ENCODE measurements at places on chromosomes 7 and 10.

- DNase-seq = no peak
Measured at GRCh38 chr7:7769710-7770627, 51.6 kb upstream of the RPA3 start.

DNA sequence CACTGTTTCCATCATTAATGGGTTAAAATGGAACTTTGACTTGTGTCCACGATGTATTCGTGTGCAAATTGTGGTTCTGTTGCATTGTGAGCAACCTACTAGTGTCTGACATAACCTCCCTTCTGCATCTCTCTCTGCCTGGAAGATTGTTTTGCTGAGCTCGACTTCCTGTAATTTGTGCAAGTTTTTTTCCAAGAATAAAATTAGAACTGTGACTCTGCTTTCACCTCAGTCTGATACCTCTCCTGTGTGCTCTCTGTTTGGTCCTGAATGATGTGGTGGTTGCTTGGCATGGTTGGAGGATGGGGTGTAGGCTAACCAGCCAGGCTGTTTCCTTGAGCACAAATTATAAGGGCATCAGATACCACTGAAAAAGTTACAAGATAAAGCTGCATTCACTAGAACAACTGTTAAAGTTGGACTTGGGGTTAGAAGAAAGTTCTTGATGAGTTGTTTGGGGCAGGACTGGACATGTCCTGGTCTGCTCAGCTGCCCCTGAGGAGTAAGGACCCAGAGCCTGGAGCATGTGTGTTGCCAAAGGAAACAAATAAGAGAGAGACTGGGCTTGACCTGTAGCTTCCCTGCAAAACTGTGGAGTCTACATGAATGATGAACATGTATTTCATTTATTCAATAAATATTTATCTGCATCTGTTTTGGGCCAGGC lies 1.9 kb upstream of the VOPP1 start:
- DNase-seq = no peak

DNA sequence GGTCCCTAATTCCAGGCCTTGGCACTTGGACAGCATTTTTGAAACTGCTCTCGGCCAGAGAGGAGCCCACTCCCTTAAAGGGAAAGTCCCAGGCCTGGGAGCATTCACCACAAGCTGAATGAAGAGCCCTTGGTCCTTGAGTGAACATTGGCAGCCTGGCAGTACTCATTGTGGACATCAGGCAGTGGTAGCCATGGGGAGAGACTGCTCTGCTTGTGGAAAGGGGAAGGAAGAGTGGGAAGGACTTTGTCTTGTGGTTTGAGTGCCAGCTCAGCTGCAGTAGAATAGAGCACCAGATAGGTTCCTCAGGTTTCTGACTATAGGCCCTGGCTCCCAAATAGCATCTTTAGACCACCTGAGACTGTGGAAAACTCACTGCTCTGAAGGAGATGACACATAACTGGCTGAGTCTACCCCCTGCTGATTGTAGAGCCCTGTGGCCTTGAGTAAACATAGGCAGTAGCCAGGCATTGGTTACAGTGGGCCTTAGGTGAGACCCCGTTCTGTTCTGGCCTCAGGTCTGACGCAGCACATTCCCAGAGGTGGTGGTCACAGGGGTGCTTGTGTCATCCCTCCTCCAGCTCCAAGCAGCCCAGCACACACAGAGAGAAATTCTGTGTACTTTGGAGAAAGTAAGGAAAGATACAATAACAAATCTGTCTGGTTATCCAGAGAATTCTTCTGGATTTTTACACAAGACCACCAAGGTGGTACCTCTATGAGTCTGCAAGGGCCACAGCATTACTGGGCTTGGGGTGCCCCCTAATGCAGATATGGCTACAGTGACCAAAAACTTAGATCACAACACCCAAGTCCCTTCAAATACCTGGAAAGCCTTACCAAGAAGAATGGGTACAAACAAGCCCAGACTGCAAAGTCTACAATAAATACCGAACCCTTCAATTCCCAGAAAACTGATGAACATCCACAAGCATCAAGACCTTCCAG lies 153.8 kb downstream of the GNAI1 start:
- no peak for DNase-seq

GRCh38 chr7:121774563-121774962 lies 98.4 kb upstream of the PTPRZ1 start:
- no peak for DNase-seq

DNA sequence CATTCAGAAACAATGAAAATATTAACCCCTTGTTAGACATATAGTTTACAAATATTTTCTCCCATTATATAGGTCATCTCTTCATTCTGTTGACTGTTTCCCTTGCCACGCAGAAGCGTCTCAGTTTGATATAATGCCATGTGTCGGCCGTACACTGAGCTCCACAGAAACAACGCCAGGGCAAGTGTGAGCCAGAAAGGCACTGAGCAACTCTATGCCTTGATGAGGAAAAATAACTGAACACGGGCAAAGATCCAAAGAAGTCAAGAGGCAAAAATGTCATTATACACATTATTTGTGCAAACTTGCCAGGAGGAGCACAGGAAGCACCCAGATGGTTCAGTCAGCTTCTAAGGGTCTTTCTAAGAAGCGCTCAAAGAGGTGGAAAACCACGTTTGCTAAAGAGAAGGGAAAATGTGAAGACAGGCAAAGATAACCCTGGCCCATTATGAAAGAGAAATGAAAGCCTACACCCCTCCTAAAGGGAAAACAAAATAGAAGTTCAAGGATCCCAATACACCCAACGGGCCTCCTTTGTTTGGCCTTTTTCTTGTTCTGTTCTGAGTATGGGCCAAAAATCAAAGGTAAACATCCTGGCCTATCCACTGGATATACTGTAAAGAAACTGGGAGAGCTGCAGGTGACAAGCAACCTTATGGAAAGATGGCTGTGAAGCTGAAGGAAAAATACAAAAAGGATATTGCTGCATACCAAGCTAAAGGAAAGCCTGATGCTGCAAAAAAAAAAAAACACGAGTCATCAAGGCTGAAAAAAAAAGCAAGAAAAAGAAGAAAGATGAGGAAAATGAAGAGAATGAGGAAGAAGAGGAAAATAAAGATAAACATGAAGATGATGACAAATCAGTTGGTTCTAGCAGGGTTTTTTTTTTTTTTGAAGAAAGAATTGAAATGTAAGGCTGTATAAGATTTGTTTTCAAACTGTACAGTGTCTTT lies 15.5 kb downstream of the ARHGAP12 start:
- DNase-seq = no peak

DNA sequence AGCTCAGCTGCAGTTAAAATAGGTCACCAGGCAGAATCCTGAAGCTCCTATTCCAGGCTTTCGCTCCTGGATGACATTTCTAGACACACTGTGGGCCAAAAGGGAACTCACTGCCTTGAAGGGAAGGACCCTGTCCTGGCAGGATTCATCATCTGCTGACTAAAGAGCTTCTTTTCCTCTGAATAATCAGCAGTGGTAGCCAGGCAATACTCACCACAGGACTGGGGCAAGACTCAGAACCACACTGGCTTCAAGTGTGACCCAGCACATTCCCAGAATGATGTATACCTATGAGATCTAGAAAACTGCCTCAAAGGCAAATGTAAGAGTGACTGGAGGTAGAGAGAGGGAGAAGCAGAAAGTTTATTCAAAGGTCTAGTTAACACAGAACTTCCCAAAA lies 29.5 kb upstream of the EBF3 start:
- DNase-seq = peak; percentile 37

GRCh38 chr7:77348371-77348813 lies 67.8 kb downstream of the GSAP start:
- DNase-seq = no peak

DNA sequence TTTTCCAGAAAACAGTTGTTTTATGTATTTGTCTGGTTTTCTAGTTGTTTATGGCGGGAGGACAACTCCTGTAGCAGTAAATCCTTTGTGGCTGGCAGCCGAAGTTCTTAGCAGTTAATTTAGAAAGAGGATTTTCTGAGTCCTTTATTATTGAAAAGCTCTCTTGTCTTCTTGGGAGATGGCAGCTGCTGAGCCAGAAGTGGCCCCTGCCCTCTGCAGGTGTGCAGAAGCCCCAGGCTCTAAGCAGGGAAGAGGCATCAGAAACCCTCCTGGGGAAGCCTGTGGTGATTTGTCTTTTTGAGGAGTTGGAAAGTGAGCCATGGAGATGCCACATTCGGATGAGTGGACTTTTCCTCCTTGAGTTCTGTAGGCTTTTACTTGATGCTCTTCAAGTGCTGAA lies 106.3 kb downstream of the GLRX3 start:
- no peak for DNase-seq

- DNase-seq = no peak
Measured at GRCh38 chr10:80433134-80433533, 21.0 kb upstream of the TSPAN14 start.

DNA sequence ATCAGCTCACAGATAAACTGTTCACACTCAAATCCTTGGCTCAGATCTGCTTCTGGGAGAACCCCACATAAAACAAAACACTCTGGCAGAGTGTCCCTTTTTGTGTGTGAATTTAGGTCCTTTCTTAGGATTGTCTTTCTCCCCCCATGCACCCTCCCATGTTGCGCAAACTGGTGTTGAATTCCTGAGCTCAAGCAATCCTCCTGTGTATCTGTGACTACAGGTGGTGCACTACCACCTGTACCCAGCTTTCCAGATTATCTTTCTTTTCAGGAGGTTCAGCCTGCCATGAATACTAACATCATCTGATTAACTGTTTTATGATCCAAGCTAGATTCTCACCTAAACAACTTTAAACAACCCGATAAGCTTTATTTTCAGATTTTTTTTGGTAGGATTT lies 177.6 kb upstream of the CSTF2T start:
- no peak for DNase-seq

- DNase-seq = no peak
Measured at GRCh38 chr7:157714166-157715070, 377.6 kb downstream of the DNAJB6 start.

GRCh38 chr7:50562136-50562535 lies 3.1 kb downstream of the DDC start:
- no peak for DNase-seq

- DNase-seq = no peak
Measured at GRCh38 chr7:112648781-112649180, 141.4 kb downstream of the TMEM168 start.

- no peak for DNase-seq
Measured at GRCh38 chr10:35368485-35369048, 32.3 kb downstream of the CCNY start.

DNA sequence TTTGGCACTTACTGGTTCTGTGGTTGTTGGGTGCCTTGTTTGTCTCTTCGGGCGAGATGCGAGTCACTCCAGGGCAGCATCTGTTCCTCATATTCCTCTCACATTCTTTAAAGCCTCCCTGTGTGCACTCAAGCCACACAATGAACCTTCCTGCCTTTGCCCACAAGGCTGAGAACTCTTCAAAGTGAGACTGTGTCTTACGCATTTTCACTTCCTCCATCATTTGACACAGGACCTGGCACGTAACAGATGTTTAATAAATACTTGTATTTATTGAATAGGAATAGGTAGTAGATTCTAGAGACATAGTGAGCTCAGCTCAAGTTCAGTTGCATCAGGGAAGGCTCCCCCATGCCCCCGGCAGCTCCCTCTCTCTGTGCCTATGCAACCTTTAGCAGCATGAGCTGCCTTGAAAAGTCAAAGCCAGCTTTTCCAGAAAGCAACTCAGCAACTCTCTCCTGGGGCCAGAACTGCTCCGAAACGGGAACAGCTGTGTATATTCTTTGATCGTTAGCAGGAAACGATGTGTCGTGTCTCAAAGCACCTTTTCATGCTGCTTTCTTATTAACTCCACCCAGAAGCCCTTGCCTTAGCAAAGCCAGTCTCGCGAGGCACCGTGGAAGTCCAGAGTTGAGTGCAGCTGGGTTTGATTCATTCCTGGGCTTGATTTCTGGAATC lies 97.5 kb downstream of the PFKFB3 start:
- no peak for DNase-seq

GRCh38 chr7:1825897-1826741 lies 156.0 kb downstream of the ELFN1 start:
- no peak for DNase-seq

- no peak for DNase-seq
Measured at GRCh38 chr10:15863733-15864132, 3.4 kb upstream of the MINDY3 start.

Measured in AG04449 (cell line).